ENCODE measurements at places on chromosomes 1 and 21. TPM values are rescaled to one million over a fixed set of nuclear protein-coding genes. Genes with fewer than 3 reads are reported as not detected.

DNA sequence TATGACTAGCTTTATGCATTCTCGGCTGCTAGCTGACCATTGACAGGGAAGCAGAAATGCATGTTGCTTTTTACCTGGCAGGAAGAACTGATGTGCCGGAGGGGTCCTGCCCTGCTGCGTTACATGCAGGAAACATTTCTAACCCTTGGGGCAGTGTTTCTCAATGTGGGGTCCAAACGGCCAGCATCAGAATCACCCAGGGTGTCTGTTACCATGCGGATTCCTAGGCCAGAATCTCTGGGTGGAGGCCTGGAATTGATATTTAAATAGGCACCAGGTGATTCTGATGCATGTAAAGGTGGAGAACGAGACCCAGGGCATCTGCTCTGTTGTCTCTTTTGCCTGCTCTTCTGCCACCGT lies 182.7 kb downstream of the PCP4 start:
- no peak for DNase-seq

Gene FCAMR
- total RNA-seq: not detected

DNA sequence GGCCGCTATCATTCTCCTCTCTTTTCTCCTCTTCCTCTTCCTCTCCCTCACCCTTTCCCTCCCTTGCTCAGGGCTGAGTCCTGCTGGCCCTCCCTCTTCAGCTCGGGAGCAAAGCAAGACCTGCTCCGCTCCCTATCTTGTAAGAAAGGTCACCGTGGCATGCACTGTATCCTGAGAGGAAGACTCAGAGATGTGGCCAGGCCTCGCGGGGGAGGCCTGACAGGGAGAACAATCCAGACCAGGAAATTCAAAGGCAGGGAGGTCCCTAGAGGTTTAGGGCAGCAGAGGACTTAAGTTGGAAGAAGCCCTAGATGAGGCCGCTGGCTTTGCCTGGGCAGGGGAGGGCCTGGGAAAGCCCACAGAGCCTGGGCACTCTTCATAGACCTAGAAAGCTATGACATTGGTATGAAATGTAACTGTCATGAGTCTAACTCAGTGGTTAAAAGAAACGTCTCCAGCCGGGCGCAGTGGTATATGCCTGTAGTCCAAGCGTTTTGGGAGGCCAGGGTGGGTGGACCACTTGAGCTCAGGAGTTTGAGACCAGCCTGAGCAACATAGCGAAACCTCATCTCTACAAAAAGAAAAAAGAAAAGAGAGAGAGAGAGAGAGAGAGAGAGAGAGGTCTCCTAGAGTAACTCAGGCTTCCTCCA lies 14.6 kb upstream of the PTAFR start:
- DNase-seq: no peak

Gene HIVEP3
- 11.2 TPM for total RNA-seq

DNA sequence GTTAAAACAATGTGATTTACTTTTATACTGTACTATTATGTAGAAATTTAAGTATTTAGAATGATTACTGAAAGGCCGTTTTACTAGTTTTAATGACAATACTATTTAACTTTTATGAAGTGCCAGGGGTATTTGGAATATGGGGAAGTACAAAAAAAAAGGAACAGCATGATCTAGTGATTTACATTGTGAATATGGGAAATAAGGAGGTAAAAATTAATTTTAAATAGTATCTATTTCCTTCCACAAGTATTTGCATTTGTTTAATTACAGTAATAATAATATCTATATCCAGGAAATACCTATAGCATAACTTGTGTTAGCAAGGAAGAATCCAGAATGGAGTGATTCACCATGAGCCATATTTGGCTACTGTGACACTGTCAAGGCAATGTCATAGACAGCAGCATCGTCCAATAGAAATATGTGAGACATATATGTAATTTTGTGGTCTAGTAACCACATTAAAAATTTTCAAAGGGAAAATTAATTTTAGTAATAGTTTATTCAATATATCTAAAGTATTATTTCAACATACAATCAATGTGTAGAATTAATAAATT lies 22.0 kb downstream of the CNST start:
- no peak for DNase-seq

GRCh38 chr1:238107322-238107721 lies 216.6 kb upstream of the ZP4 start:
- no peak for DNase-seq

Gene LIN28A
- not detected for total RNA-seq

GRCh38 chr1:244636488-244637259 lies 16.3 kb upstream of the DESI2 start:
- no peak for DNase-seq

DNA sequence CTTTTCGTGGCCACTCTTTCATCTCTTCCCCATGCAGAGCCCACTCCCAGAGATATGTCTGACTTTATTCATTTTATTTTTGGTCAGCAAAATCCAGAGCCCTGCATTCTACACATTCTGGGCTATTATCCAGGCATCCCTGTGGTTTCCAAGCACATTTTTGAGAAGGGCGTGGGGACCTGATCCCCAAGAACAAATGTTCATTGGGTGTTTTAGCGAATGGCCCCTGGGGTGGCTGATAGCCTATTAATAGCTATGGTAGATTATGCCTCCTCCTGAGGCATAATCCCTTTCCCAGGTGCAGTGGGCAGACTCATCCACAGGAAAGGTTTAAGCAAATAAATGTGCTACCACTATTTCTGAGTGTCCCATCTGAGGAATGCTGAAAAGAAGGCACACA lies 511.8 kb upstream of the USP24 start:
- no peak for DNase-seq

DNA sequence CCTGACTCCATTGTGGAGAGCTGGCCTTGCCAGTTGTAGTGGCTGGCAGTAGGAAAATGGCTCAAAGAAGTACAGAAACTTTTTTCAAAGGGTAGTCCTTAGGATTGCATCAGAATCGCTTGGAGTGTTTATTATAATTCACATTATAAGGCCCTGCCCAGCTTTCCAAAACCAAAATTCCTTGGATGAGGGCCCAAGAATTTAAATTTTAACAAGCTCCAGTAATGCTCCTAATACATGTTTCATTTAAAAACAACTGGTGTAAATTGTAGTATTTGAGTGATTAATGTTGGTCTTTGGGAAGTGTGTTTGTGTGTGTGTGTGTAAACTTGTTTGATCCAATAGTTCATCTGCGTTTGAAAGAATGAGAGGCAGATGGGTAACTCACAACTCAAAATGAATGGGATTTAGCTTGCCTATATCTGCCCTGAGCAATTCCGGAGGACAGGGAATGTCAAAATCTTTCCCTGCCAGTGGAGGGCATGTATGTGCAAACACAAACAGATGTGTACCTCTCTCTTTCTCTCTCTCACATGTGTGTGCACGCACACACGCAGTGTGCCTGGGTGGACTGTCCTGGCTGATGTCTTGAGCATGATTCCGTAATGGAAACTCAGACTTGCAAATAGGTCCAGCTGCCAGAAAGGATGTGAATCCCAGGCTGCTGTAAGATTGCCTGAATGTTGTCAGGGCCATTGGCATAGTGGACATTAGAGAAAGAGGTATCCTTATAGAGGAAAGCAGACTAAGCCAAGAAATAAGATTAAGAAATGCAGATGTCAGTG lies 293.1 kb downstream of the LMX1A start:
- no peak for DNase-seq

DNA sequence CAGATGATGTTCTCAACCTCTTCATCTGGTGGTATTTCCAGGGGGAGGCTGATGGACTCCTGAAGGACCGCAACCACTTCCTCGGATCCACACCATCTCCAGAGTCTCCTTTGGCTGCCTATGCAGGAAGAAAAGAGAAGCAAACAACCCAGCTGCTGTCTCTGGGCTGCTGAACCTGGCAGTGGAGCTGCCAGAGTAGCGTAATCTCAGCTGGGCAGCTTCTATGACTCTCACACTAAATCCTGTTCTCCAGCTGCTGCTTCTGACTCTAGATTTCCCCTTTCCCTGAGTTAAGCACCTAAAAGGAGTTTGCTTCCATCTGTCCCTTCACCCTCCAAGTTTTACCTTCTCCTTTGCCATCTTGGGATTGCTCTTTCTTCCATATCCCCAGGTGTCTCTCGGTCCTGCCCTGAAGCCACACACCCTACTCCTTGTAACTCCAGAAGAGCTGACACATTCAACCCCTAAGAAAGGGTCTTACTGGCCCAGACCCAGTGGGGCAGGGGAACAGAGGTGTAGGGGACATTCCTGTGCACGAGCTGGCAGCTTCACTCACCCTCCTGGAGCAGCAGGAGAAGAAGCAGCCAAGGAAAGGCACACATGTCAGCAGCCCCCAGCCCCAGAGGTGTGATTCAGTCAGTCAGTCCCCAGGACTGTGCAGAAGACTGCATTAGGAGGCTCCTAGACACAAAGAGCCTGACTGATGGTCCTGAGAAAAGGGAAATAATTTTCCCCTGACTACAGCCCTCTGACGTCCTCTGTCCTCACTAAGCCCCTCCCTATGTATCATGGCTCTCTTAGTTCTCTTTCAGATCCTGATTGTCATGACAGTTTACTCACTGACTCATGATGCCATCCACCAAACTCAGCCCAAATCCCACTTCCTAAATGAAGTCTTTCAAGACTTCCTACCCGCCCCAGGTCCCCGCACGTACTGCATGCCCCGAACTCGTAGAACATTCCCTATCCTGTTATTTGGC lies at the start of gene SLAMF9:
TSS of gene SLAMF9 (minus strand) at position 702 of the 980 bp plus-strand sequence. CDS start at position 602, 100 bp downstream.
- no peak for DNase-seq

- no peak for DNase-seq
These were observed 242.2 kb downstream of the PTPRC start for GRCh38 chr1:198880818-198881597.

- DNase-seq: no peak
These were observed 1024.5 kb upstream of the ADGRL2 start for GRCh38 chr1:80776266-80776665.

DNA sequence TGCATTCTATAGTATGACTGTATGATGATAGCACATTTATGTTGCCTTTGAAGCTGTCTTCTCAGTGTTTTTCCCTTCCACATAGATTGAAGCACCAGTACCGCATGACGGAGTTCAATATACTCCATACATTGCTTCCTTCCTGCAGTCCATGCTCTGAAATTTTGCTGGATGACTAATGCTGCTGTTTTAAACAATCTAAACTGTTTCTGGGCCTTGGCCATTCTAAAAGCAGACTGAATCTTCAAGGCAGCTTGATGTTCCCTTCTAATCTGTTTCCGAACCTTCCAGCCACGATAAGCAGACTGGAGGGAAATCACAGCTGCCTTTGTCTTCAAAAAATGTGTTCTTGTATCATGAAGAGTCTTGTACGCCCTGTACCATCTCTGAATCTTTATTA lies 36.2 kb upstream of the F13B start:
- no peak for DNase-seq

GRCh38 chr1:225973158-225973557 lies 26.0 kb downstream of the SDE2 start:
- DNase-seq: no peak

DNA sequence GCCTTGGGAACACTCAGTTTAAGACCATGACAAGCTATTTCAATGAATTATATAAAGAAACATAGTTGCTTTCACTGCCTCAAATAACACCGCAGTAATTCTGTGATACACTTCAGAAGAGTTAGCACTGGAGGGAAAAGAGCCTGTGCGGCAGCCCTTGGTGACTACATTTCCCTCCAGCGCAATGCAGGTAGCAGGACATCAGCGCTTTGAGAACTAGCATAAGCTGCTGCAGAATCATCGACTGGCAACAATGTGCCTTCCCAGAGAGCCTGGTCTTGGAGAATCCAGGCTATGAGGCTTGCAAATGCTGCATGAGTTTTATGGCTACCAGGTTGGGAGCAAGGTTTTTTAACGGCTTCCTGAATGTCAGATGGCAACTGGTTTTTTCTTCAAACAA lies 7.5 kb downstream of the NRIP1 start:
- DNase-seq: no peak

Gene BATF3
- total RNA-seq: 4.0 TPM

Gene OVAAL
- not detected for total RNA-seq

Data from prostate gland (tissue), 2 donors.